ENCODE measurements at places on chromosomes 1 and 21.

DNA sequence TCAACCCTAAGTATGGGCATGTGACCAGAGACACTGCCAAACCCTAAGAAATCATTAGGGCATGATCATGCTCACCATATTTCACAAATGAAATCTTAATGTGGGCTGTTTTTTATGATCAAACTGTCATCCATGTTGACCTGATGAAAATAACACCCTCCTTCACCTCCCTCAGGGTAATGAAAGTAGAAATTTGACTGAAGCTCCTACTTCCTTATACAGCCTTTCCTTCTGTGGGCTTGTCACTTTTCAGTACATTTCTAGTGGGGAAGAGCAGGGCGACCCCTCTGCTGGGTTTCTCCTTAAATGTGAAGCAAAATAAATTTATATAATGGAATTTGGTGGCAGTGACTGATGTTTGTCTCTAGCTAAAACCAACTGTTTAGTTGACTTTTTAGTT is 25.9 kb downstream of the IVNS1ABP start:
- no peak for DNase-seq

GRCh38 chr1:161032409-161032808 is 6.4 kb downstream of the TSTD1 start:
- no peak for DNase-seq

DNA sequence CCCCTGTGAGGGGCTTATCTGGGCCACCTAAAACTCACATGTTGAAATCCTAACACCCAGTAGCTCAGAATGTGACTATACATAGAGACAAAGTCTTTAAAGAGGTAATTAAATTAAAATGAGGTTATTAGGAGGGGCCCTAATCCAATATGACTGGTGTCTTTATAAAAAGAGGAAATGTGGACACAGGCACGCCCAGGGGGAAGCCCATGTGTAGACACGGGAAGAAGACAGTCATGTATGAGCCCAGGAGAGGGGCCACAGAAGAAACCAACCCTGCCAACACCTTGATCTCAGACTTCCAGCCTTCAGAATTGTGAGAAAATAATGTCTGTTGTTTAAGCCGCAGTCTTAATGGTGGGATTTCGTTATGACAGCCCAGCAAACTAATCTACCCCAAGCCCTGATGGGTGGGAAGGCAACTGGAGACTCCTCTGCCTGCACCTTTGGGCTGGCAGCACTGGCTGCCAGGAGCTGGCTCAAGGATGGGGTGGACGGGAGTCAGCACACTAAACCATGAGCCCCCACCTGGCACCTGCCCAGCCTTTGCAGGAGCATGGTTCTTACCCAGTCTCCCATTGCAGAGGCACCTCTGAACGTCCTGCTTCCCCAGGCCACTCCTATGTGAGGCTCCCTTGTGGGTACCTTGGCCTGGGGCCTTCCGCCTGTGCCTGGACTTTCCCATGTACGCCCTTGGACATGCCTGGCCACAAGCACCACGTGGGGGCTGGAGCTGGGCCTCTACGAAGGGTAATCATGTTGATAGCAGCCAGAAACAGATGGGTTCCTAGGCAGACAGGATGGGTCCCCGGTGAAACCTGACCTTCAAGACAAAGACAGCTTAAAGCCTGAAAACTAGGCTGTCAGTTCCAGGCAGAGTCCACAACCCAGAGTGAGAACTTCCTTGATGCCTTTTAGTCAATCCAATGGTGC is 57.1 kb upstream of the DMRTB1 start:
- DNase-seq, result no peak

- peak; percentile 16 for DNase-seq
Observed at GRCh38 chr1:29282924-29283803, 46.8 kb downstream of the PTPRU start.
